ENCODE measurements at places on chromosomes 5 and 9. TPM values are rescaled to one million over a fixed set of nuclear protein-coding genes. Genes with fewer than 3 reads are reported as not detected.

The PCDHGA3 gene
- total RNA-seq: not detected

The LRRC70 gene
- total RNA-seq: 0.40 TPM

DNA sequence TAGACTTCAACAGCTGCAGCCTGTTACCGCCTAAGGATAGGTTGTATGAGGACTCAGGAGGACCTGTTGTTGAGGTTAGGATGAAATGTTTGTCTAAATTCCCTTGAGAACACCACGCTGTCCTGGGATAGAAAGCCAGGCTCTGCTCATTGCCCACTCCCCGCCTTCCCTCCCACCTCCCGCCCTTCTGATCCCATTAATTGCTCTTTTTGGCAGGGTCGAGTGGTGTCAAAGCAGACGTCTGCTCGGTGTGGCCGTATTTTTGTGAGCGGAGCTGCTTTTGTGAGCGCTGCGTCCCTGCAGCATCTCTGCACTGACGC, 62.3 kb downstream of the SPATA31C2 start:
- DNase-seq: no peak

DNA sequence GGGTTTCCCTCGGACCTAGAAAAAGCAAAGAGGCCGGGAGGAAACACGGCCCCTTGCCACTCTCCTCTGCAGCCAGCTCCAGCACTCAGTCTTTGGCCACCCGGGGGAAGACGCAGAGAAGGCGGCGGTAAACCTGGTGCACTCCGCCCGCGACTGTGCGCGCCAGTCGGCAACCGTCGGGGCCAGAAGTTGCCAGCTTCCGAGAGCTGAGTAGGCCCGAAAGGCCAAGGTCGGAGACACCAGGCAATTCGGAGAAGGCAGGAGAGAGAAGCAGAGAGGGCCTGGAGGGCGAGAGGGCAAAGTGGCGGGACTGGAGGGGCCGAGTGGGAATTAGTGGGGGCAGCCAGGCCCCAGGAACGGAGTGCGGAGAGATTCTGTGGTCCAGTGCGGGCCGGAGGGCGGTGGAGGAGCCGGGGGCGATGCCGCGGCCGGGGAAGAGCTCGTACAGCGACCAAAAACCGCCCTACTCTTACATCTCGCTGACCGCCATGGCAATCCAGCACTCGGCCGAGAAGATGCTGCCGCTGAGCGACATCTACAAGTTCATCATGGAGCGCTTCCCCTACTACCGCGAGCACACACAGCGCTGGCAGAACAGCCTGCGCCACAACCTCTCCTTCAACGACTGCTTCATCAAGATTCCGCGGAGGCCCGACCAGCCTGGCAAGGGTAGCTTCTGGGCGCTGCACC, at the start of gene FOXB2:
FOXB2 (plus strand) TSS at position 420 of the 690 bp plus-strand sequence; CDS start at position 420, 0 bp downstream.
- DNase-seq: no peak

DNA sequence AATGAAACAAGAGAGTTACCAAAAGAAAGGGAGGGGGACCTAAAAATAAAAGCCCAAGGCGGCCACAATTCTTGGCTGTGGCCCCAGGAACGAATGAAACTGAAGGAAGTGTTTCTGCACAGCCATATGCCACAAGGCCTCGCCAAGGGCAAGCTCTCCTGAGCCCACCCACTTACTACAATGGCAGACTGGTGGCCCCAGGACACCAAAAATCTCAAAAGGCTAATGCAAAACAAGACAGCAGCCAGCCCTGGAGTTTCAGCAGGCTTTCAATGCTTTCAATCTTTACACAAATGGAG, 4.0 kb downstream of the CAMSAP1 start:
- DNase-seq: no peak

DNA sequence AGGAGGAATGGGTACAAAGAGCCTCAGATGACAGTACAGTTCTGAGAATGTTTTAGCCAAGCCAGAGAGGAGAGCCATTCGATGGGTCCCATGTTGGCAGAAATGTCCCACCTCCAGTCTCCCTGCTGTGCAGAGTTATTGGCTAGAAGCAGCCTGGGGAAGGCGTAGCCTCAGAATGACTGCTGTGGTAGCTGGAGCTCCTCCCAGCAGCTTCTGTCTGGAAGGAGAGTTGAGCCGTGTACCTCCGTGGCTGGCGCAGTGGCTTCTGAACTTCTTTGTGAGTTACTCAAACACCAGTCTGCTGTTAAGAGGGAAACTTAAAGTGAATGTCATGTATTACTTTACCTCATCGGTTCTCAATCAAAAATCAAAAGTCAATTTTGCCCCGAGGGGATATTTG, 193.3 kb upstream of the SNX2 start:
- no peak for DNase-seq

- DNase-seq: no peak
Observed at GRCh38 chr9:109017061-109017460, 3.8 kb upstream of the CTNNAL1 start.

DNA sequence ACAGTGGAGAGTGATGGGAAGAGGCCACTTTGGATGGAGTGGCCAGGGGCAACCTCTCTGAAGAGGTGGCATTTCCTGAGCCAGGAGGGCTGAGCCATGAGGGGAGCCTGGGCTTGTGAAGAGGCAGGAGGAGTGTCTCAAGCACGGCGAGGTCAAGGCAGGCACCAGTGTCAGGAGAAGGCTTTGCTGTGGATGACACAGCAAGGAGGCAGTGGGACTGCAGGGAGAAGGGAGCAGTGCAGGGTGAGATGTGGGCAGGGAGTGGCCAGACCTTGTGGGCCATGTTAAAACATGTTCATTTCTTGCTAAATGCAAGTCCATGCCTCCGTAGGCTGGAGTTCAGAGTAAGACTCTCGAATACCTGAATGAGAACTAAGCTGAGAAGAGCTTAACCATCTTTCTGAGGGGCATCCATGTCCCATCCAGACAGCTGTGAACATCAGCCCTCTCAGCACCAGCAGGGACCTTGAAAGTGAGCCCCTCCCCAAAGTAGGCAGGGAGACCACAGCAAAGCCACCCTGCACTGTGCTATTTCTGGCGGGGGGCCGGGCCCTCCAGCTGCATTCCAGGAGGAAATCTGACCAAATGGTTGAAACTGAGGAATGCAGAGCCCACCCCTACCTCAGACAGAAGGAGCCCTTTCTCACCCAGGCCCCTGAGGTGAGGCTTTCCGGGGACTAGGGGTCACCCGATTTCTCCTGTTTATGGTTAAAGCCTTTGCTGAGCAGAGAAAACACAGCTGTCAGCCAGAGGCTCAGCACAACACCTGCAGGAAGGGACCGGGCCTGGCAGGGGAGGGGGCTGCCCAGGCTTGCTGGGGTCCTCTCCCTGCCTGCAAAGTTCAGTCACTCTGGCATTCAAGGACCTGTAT, 16.1 kb upstream of the ARSI start:
- DNase-seq: no peak

DNA sequence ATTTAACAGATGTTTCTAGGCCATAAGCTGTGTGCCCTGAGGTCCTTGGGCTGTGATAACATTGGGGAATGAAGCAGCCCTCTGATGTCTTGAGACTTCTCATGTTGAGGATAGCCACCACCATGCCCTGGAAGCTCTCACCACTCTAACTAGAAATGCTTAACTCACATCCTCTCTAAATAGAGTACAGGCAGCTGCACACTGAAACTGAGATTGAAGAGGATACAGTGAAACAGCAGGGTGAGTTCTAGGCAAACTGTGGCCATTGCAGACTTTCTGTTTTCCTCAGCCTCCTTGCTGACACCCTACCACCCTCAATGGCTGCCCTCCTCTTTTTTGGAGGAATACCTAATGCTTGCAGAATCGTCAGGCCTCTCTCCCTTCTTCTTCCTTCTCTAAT, 22.4 kb downstream of the UTP15 start:
- no peak for DNase-seq

DNA sequence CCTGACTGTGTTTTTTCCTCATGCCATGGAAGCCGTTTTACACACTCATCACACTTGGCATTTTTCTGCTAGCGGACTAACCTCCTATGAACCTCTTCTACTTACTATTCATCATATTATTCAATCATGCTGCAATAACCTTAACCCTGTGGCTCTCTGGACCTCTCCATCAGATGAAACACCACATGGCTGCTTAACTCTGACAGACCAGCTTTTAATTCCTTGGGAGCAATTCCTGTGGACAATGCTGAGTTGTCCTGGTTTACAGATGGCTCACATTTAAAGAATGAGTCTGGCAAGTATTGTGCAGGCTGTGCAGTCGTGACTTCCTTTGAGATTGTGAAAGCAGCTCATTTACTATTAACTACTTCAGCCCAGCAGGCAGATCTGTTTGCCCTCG, 9.0 kb downstream of the OR1J1 start:
- DNase-seq: no peak

GRCh38 chr5:37355161-37355560, 15.7 kb downstream of the NUP155 start:
- no peak for DNase-seq

Measured in activated CD4-positive, alpha-beta memory T cell treated with anti-CD3 and anti-CD28 coated beads for 36 hours (primary cell).